ENCODE measurements at places on chromosomes 12 and 14. TPM values are rescaled to one million over a fixed set of nuclear protein-coding genes. Genes with fewer than 3 reads are reported as not detected.
A peak's percentile ranks its signal among the peaks of the same experiment; 100 is the strongest.

The KLRC1 gene
- total RNA-seq = not detected

DNA sequence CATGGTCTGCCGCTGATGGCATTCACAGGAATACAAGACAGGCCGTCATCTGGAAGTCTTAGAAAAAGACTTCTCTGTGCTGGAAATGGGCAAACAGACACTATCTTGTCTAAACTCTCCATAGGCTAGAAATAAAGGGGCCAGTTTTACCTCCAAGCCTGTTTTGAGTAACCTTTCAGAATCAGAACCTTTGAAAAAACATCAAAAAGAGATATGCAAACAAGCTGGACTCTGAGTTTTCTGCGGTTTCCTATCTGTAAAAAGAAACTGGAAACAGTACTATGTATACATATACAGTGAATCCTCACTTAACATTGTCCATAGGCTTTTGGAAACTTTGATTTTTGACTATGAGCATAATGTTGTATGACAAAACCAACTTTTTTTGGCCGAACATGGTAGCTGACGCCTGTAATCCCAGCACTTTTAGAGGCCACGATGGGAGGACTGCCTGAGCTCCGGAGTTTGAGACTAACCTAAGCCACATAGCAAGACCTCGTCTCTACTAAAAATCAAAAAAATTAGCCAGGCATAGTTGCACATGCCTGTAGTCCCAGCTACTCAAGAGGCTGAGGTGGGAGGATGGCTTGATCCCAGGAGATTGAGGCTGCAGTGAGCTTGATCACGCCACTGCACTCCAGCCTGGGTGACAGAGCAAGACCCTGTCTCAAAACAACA lies 92.9 kb upstream of the MAX start:
- no peak for DNase-seq
- H3K27ac ChIP-seq = no peak overlapping the region
- H3K4me1 ChIP-seq = no peaks in the 10 kb centered on the region
- H3K4me3 ChIP-seq = no peak overlapping the region
- H3K36me3 ChIP-seq = no peaks in the 10 kb centered on the region
- no peaks in the 10 kb centered on the region for H3K27me3 ChIP-seq

DNA sequence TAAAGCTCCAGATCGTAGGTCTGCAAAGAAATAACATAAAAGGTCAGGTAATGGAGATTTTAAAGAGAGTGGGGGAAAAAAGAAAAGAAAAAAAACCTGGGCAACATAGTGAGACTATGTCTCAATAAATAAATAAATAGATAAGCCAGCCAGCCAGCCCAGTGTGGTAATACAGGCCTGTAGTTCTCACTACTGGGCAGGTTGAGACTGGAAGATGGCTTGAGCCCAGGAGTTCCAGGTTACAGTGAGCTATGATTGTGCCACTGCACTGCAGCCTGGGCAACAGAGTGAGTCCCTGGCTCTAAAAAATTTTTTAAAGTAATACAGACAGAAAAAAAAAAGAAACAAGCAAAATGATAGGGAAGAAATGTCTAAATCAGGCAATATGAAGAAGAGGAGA lies 43.2 kb upstream of the BBS10 start:
- no peak overlapping the region for H3K27ac ChIP-seq
- peaks cover 5% of the 10 kb centered on the region for H3K36me3 ChIP-seq
- H3K4me1 ChIP-seq = no peaks in the 10 kb centered on the region
- DNase-seq = no peak
- H3K4me3 ChIP-seq = no peak overlapping the region
- no peaks in the 10 kb centered on the region for H3K27me3 ChIP-seq

- no peak overlapping the region for H3K4me3 ChIP-seq
- H3K36me3 ChIP-seq = no peaks in the 10 kb centered on the region
- H3K27me3 ChIP-seq = no peaks in the 10 kb centered on the region
- H3K27ac ChIP-seq = no peak overlapping the region
- no peaks in the 10 kb centered on the region for H3K4me1 ChIP-seq
- no peak for DNase-seq
These were observed 182.3 kb upstream of the PWP1 start for GRCh38 chr12:107503129-107503855.

GRCh38 chr14:53022593-53022992 lies 71.7 kb upstream of the FERMT2 start:
- H3K27ac ChIP-seq = no peak overlapping the region
- peaks cover 7% of the 10 kb centered on the region for H3K4me1 ChIP-seq
- H3K36me3 ChIP-seq = peaks cover 7% of the 10 kb centered on the region
- H3K4me3 ChIP-seq = no peak overlapping the region
- DNase-seq = no peak

DNA sequence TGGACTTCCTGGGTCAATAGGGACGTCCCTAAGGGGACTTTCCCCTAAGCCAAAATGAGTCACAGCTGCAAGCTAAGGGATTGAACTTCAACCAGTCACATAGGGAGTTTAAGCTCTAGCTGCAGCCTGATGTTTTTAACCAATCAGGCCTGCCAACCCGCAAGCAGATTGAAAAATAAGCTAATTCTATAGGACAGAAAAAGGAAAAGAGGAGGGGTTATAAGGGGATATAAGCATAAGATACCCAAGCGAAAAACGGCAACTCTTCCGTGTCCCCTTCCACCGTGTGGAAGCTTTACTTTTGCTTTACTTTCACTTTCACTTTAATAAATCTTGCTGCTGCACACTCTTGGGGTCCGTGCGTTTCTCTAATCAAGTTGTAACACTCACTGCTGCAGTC lies 24.4 kb downstream of the ATP23 start:
- H3K27ac ChIP-seq = no peak overlapping the region
- H3K4me1 ChIP-seq = no peaks in the 10 kb centered on the region
- H3K36me3 ChIP-seq = peaks cover 15% of the 10 kb centered on the region
- no peak for DNase-seq
- no peaks in the 10 kb centered on the region for H3K27me3 ChIP-seq

DNA sequence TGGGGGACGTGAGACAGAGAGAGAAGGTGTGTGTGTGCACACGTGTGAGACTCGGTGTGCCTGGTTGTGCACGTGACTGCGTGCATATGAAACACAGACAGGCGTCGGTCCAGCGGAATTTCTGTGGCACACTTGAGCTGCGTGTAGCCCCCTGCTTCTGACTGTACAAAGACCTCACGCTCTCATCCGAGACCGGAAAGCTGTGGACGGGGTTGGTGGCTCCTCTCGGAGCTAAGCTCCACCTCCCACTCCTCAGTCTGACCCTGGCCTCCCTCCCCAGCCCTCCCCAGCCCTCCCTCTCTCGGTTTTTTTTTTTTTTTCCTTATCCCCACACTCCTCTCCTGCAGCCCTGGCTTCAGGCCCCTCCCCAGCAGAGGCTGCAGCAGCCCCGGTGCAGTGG lies 8.3 kb upstream of the C14orf180 start:
- no peak overlapping the region for H3K4me3 ChIP-seq
- H3K4me1 ChIP-seq = no peaks in the 10 kb centered on the region
- DNase-seq = no peak
- H3K27me3 ChIP-seq = no peaks in the 10 kb centered on the region
- H3K36me3 ChIP-seq = no peaks in the 10 kb centered on the region

- no peaks in the 10 kb centered on the region for H3K27me3 ChIP-seq
- H3K27ac ChIP-seq = no peak overlapping the region
- H3K4me1 ChIP-seq = peaks cover 11% of the 10 kb centered on the region
- H3K36me3 ChIP-seq = peaks cover 5% of the 10 kb centered on the region
- DNase-seq = no peak
- no peak overlapping the region for H3K4me3 ChIP-seq
These were observed 51.1 kb upstream of the EIF5 start for GRCh38 chr14:103282932-103283331.

The PAX9 gene
- not detected for total RNA-seq

- H3K27ac ChIP-seq = no peak overlapping the region
- no peaks in the 10 kb centered on the region for H3K4me1 ChIP-seq
- H3K36me3 ChIP-seq = peaks cover 19% of the 10 kb centered on the region
- no peaks in the 10 kb centered on the region for H3K27me3 ChIP-seq
- no peak for DNase-seq
- no peak overlapping the region for H3K4me3 ChIP-seq
These were observed 31.5 kb upstream of the GZMB start for GRCh38 chr14:24665440-24665991.

DNA sequence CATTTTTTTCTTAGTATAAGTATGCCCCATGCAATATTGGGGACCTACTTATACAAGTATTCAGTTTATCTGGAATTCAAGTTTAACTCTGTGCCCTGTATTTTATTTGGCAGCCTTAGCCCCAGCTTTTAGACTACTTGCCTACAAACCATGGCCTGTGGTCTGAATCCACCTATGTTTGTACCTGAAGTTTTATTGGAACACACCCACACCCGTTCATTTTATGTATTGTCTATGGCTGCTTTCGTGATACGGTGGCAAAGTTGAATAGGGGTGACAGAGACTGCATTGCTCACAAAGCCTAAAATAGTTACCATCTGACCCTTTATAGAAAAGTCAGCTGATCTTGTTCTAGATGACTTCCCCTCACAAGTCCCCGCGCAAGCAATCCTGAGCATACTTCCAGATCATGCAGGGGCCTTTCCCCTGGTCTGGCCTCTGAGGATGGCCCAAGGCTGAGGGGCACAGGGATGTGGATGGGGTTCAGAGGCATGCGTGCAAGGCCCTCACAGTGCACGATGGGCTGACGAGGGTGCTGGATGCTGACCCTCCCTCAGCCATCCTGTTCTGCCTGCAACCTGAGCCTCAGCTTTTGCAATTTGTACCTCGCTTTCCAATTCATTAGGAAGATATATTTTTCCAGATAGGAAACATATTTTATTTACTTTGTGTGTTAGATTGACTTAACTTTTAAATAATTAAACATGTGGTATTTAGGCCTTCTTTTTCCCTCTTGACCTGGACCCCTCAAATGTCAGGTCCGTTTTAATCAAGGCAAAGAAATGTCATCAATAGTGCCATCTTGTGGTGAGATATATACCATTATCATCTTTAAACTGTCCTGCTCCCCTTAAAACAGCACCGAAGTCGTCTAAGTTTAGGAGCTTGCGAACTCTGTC lies 527.3 kb upstream of the CCDC196 start:
- no peak overlapping the region for H3K4me3 ChIP-seq
- no peak overlapping the region for H3K27ac ChIP-seq
- DNase-seq = no peak
- no peaks in the 10 kb centered on the region for H3K36me3 ChIP-seq

DNA sequence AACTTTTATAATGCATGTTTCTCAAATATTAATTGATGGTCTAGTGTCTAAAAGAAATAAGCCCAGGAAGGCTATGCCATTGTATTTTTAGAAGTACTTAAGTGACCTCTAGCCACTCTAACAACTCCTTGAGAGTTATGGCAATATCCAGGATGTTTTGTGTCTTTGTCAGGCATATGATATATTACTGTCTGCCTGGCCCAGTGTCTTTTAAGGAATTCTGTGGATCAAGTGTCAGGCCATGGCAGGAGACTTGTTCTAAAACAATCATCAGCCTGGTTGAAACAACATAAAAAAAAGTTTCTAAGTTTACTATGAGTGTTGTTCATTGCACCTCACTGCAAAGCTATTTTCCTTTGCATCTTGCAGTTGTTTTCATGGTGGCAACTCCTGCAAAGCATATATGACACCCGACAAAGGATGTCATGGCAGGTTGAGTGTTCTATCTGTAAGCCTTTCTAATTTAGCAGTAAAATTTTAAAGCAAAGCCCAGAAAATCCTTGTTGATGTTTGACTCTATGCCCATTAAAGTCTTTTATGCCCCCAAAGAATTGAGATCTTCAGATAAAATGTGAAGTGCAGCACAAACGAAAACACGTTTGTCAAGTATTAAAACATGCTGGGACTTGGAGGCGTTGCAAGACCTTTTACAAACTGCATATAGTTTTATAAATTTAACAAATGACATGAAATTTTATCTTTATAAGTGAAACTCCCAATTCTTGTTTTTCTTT lies 89.5 kb upstream of the SLC38A2 start:
- H3K4me3 ChIP-seq = no peak overlapping the region

The GCN1 gene
- total RNA-seq = 137 TPM

DNA sequence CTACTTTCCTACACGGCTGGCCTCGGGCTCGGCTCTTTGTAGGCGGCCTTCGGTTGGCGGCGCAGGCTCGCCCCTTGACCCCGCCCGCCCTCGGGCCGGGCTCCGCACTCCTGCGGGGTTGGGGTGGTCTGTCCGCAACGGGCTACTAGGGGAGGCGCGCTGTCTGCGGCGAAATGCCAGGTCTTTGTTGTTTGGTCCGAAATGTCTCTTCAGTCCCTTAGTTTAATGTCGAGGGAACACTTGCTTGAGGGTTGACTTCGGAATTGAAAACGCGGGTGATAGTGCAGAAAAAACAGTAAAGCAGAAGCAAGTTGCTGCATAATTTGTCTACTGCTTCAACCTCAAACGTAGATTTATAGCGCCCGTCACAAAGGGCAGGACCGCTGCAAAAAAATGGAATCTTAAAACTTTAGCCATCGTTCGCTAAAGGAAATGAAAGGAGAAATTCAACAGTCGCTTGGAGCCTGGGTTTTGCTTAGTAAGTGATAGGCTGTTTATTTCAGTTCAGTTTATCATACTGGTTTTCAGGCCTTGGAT lies 390 bp downstream of the JKAMP start:
- no peak for DNase-seq
- no peaks in the 10 kb centered on the region for H3K4me1 ChIP-seq
- H3K4me3 ChIP-seq = peak overlapping the region; percentile 83
- H3K36me3 ChIP-seq = peaks cover 16% of the 10 kb centered on the region

The C12orf56 gene
- 1.5 TPM for total RNA-seq

DNA sequence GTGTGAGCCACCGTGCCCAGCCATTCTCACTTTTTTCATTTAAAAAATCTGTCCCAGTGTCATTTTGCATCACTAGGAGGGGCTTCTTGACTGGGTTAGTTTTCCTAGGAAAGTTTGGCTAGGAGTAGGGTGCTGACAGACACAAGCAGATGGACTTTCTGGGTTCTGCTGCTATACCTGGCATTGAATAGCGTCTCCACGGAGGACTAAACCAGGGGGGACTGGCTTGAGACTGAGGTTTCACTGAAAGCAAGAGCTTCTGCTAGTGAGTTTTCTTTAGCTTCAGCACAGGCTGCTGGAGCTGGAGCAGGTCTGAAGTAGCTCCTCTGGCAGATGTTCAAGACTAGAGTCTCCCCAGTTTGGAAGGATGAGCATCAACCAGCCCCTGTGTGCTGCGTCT lies 1.4 kb downstream of the SLC10A1 start:
- DNase-seq = no peak
- no peak overlapping the region for H3K4me3 ChIP-seq
- peaks cover 3% of the 10 kb centered on the region for H3K36me3 ChIP-seq
- no peaks in the 10 kb centered on the region for H3K27me3 ChIP-seq
- H3K4me1 ChIP-seq = peaks cover 5% of the 10 kb centered on the region

DNA sequence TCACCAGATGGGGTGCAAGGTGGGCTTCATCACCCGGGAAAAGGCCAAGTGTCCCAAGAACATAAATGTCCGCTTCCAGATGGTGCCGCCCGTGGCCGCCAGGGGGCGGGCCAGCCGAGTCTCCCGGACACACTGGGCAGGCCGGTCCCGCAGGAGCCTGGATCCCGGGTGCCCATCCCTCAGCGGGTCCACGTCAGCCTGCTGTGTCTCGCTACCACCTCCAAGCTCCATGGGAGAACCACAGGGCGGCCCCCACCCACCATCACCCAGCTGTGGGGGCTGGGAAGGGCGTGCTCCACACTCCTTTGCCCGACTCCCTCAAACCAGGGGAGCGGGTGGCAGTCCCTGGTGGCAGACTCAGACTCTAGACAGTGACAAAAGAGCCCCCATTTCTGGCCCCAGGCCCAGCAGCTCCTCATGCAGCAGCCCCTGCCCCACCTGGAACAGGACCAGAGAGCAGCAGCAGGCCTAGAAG lies 22.0 kb upstream of the NUDT14 start:
- peak; percentile 78 for DNase-seq
- no peak overlapping the region for H3K4me3 ChIP-seq
- H3K36me3 ChIP-seq = no peaks in the 10 kb centered on the region
- H3K27me3 ChIP-seq = no peaks in the 10 kb centered on the region
- no peaks in the 10 kb centered on the region for H3K4me1 ChIP-seq
- no peak overlapping the region for H3K27ac ChIP-seq

The GDF11 gene
- 31.2 TPM for total RNA-seq
